Cardiac muscle cell (in vitro differentiated cells and primary cell): ENCODE measurements at places on chromosomes 13 and 19.
A peak's percentile ranks its signal among the peaks of the same experiment; 100 is the strongest.

DNA sequence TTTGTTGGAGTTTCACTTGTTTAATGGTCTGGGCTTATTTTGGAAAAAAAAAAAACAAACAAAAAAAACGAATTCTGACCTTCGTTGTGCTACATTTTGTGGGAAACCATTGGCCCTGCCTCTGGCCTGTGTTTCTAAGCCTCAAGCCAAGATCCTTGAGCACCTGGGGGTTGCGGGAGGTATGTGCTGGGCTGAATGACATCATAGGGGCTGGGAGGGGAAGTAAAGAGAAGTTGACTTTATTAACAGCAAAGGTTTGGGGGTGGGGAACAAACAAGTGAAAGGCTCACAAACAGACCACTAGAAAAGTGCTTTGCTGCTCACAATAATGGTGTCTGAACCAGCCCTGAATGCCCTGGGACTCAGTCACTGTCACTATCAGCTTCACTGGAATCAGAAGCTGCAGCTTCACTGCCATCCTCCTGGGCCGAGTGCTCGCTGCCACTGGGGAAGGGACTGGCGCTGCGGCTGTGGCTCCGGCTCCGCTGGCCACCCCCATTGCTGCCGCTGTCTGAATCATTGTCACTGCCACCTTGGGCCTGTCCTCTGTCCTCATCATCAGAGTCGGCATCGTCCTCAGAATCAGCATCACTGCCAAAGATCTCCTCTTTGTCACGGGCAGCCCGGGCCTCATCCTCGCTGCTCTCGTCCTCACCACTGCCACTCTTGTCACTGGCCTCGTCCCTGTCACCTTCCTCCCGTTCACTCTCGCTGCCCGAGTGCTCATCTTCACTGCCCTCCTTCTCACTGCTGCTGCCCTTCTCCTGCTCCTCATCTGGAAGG is 5.1 kb downstream of the PAF1 start:
- peak overlapping the region; percentile 66 for H3K27ac ChIP-seq
- H3K4me3 ChIP-seq: no peak overlapping the region
- H3K27me3 ChIP-seq: no peaks in the 10 kb centered on the region
- H3K36me3 ChIP-seq: peaks cover 58% of the 10 kb centered on the region
- H3K4me1 ChIP-seq: peaks cover 4% of the 10 kb centered on the region

GRCh38 chr13:107373551-107373950 is 805.6 kb upstream of the ARGLU1 start:
- no peaks in the 10 kb centered on the region for H3K4me1 ChIP-seq
- H3K27ac ChIP-seq: no peak overlapping the region
- DNase-seq: peak; percentile 16

GRCh38 chr13:51742031-51742430 is 61.9 kb downstream of the DHRS12 start:
- H3K4me3 ChIP-seq: no peak overlapping the region
- DNase-seq: no peak
- H3K36me3 ChIP-seq: no peaks in the 10 kb centered on the region
- no peaks in the 10 kb centered on the region for H3K27me3 ChIP-seq

GRCh38 chr13:47004027-47004426 is 107.2 kb upstream of the HTR2A start:
- H3K27ac ChIP-seq: no peak overlapping the region
- H3K4me1 ChIP-seq: no peaks in the 10 kb centered on the region
- DNase-seq: peak; percentile 13
- no peaks in the 10 kb centered on the region for H3K36me3 ChIP-seq
- no peak overlapping the region for H3K4me3 ChIP-seq
- H3K27me3 ChIP-seq: no peaks in the 10 kb centered on the region

DNA sequence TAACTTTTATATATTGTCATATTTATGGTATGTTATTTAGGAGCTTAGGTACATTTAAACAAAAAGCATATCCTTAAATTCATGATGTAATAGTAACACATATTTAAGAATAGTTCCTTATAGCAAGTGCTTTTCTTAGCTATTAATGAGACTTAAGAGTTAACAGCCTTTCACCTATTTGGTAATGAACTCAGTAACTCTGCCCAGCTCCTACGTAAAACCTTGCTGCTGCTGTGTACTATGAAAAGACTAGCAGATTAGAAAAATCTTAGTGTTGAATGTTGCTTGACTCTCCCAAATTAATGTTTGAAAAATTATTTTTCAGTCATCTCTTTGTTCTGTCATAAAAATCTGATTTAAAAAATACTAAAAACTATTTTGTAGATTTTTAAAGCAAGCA is 6.9 kb downstream of the GPR180 start:
- no peak overlapping the region for H3K4me3 ChIP-seq
- DNase-seq: no peak
- no peak overlapping the region for H3K27ac ChIP-seq
- H3K36me3 ChIP-seq: peaks cover 9% of the 10 kb centered on the region
- H3K27me3 ChIP-seq: no peaks in the 10 kb centered on the region

DNA sequence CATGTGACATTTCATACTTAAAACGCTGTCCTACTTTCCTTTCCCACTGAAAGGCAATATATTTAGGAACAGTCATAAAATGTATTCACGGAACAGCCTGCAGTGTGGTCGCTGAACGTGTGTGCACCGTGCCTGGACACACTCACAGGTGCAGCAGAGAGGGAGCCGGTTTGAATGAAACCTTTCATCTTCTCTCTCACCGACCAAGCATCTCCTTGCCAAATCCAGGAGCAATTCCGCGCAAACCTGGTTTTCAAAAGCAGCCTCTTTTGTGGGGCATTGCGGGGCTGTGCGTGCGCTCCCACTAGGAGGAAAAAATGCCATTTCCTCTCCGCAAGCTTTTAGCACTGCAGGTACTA is 1.0 kb downstream of the DCLK1 start:
- H3K27ac ChIP-seq: no peak overlapping the region

DNA sequence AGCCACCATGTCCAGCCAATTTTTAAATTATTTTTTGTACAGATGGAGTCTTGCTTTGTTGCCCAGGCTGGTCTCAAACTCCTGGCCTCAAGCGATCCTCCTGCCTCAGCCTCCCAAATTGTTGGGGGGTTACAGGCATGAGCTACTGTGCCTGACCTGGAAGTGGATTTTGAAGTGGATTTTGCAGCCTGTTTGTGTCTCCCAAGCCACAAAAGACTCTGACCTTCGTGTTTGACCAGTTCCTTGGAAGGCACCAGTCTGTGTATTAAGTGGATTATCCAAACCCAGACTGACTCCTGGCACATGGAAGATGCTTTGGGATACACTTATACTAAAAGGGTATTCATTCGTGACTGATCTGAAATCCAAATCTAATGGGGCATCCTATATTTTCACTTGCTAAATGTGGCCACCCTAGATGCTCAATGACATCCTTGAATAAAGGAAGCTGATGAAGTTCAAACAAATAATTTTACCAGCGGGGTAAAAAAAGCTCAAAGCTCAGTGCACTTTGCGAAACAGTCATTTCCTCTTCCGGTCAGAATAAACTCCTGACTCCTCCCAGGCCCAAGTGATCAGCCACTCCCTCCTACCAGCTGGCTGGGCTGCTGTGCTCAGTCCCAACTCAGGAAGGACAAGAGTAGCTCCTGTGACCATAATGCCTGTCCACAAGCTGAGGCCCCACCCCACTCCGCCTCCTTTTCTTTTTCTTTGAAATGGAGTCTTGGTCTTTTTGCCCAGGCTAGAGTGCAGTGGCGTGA is 32.6 kb upstream of the GATAD2A start:
- H3K4me3 ChIP-seq: no peak overlapping the region
- DNase-seq: no peak
- no peaks in the 10 kb centered on the region for H3K36me3 ChIP-seq
- peaks cover 6% of the 10 kb centered on the region for H3K4me1 ChIP-seq
- no peaks in the 10 kb centered on the region for H3K27me3 ChIP-seq

DNA sequence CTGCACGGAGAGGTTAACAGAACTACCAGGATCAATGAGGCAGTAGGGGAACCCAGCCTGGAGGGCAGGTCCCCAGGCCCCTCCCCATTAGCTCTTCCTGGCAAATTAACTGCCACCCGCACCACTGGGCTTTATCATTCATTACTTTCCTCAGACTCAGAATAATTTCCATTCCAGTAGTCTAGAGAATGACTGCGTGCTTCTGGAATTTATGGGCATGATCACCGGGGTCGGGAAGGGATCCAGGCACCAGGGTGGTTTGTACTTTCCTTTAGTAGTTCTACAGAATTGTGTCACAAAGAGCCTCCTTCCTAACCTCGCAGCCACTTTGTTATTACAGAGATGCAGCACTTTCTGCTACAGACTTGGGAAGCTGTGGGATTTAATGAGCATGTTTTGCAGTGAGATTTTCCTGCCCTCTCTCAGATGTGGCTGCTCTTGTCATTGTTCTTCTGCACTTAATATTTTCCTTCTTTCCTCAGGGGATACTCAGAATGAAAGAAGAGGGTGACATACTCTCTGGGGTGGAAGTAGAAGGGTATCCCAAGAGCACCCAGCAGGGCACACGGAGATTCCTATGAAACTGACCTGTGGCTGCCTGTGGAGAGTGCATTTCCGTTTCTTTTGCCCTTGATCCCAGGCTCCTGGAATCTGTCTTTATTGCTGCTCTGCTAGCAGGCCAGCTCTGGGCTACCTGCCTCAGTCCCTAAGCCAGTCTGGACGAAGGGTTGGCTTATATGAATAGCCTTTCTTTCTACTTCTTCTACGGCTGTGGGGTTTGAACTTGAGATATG is 285.0 kb upstream of the SLC10A2 start:
- peaks cover 10% of the 10 kb centered on the region for H3K4me1 ChIP-seq
- no peaks in the 10 kb centered on the region for H3K36me3 ChIP-seq
- peak; percentile 3 for DNase-seq
- H3K27me3 ChIP-seq: no peaks in the 10 kb centered on the region
- H3K27ac ChIP-seq: no peak overlapping the region
- H3K4me3 ChIP-seq: no peak overlapping the region

- H3K4me3 ChIP-seq: no peak overlapping the region
- H3K27me3 ChIP-seq: peaks cover 69% of the 10 kb centered on the region
- no peak overlapping the region for H3K27ac ChIP-seq
- DNase-seq: no peak
- no peaks in the 10 kb centered on the region for H3K4me1 ChIP-seq
These were observed 10.0 kb upstream of the VSTM2B start for GRCh38 chr19:29515706-29516357.

DNA sequence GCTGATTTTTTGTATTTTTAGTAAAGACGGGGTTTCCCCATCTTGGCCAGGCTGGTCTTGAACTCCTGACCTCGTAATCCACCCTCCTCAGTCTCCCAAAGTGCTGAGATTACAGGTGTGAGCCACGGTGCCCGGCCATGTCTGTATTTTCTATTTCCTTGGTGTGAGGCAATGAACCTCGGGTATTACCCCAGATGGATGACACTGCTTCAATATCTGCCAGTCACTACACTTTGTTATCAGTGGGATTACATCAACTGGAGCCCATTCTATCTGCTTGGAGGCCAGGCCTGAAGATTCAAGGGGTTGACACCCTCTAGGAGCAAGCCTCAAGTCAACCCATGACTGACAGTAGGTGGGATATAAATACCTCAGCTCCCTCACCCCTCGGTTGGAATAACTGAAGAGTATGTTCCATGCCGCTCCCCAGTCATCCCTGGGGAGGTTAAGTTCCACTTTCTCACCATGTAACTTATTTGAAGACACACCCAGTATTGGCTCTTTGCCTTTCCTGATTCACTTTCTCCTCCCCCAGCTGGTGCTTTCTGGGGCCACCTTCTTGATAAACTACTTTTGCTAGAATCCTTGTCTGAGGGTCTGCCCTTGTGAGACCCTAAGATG is 992 bp upstream of the ADGRE1 start:
- no peaks in the 10 kb centered on the region for H3K27me3 ChIP-seq
- H3K36me3 ChIP-seq: no peaks in the 10 kb centered on the region
- H3K4me3 ChIP-seq: no peak overlapping the region
- H3K4me1 ChIP-seq: no peaks in the 10 kb centered on the region

DNA sequence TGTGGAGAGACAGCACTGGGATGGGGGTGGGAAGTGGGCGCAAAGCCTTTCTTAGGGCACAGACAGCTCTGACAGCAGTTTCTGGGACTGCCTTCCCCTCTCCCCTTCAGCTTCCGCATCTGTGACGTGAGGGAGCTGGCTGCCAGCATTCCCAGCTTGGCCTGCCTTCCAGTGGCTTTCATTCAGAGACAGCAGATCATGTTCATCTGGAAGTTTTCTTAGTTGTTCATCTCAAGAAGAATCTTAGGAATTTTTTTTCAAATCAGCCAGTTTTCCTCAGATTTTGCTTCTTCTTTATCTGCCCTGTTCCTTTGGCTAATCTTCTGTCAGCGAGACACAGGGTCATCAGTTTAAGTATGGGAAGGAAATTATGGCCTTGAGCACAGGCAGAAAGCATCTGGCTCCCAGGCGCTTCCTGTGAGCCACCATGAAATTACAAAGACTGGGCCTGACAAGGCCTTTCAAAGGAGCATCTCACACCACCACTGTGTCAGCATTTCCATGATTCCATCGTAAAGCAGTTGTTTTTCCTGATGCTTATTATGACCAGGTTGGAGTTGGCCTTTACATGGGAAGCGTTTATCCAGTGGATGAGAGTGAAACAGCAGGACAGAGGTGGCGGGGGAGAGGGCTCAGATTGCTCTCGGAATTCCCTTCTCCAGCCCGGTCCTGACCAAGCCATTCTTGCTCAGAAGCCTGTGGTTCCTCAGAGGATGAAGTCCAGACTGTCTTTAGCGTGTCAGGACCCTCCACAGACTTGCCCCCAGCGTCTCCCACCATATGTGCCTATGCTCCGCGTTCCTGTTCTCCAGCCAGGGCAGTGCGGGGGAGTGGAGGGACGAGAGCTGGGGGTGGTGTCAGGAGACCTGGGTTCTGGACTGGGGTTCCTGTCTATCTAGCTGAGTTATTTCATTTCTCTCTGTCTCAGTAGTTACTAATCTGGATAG is 43.6 kb downstream of the ARHGAP35 start:
- no peaks in the 10 kb centered on the region for H3K36me3 ChIP-seq
- DNase-seq: peak; percentile 90
- H3K4me1 ChIP-seq: peaks cover 39% of the 10 kb centered on the region
- H3K27me3 ChIP-seq: no peaks in the 10 kb centered on the region
- H3K27ac ChIP-seq: peak overlapping the region; percentile 86

DNA sequence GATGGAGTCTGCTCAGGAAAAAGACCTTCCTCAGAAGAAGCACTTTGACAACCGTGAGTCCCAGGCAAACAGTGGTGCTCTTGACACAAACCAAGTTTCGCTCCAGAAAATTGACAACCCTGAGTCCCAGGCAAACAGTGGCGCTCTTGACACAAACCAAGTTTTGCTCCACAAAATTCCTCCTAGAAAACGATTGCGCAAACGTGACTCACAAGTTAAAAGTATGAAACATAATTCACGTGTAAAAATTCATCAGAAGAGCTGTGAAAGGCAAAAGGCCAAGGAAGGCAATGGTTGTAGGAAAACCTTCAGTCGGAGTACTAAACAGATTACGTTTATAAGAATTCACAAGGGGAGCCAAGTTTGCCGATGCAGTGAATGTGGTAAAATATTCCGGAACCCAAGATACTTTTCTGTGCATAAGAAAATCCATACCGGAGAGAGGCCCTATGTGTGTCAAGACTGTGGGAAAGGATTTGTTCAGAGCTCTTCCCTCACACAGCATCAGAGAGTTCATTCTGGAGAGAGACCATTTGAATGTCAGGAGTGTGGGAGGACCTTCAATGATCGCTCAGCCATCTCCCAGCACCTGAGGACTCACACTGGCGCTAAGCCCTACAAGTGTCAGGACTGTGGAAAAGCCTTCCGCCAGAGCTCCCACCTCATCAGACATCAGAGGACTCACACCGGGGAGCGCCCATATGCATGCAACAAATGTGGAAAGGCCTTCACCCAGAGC is 16.2 kb upstream of the ZNF544 start:
- no peak for DNase-seq
- H3K36me3 ChIP-seq: peaks cover 35% of the 10 kb centered on the region
- H3K27ac ChIP-seq: no peak overlapping the region
- H3K4me3 ChIP-seq: no peak overlapping the region
